A172 (cell line): ENCODE measurements at places on chromosomes 3 and 15.

- no peak for DNase-seq
These were observed 35.1 kb downstream of the EAF1 start for GRCh38 chr3:15462451-15462850.

DNA sequence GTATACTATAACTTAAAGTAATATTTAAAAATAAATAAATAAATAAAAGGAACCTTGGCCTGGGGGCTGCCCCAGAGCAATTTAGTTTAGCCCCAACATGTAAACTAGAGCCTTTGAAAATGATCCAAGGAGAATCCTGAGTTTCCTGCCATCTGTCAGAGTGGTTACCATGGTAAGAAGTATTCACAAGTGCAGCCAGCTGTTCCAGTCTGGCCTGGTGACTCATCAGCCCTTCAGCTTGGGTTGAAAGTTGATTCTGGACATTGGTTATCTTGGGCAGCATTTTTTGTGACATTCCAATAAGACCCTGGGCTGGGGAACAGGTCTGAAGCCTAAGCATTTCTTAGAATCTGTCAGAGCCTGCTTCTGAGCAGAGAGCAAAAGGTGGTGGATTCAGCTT, 72.7 kb upstream of the LRTM1 start:
- peak; percentile 87 for DNase-seq

DNA sequence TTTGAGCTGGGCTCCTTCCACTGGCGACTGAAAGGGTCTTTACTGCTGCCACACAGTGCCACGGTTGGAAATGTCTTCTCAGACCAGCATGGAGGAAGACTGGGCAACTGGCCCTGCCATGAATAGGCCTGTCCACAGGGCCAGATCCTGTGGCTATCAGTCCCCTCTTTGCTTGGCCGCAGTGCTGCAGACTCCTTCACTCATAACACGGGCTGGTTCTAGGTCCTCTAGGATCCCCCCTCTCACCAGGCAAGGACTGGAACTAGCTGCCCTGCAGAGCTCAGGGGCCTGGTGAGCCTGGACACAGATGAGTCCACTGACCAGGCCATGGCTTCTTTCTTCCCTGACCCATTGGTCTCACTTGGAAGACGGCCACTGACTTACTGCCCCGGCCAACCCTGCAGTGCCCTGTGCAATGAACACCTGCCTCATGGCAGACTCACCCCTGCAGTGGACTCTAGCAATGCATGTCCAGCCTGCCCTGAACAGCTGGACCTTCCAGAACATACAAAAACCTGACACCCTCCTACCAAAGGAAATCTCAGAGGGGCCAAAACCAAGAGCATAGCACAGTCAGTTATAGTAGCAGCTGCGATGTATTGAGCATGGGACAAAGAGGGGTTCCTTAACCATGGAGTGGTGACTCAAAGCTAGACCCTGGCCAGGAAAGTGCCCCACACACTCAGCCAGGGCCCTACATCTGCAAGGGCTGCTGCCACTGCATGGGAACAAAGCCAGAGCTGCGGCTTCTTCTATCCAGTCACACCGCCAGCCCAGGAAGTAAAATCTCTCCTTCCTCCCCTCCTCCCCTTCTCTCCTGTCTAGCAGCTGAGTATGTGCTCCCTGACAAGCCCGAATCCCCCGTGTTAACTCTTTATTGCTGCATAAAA, 72.1 kb upstream of the ITGA11 start:
- peak; percentile 57 for DNase-seq

- no peak for DNase-seq
These were observed 28.1 kb upstream of the CTDSPL start for GRCh38 chr3:37833302-37834186.

GRCh38 chr3:158911586-158911985, 109.7 kb downstream of the MFSD1 start:
- DNase-seq = no peak

DNA sequence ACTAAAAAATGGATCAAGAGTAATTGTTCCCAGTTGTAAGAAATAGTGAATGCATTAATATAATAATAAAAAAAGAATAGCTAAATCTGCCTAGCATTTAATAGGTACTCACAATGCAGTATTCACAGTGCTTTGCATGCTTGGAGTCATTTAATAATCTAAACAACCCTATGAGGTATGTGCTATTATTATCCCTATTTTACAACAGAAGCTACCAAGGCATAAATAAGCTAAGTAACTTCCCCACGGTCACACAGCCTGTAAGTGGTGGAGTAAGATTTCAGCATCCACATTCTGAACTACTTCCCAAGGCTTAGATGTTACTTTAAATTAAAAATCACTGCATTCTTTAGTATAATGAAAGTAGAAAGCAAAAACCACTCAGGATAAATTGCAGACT, 102.9 kb downstream of the PLCH1 start:
- DNase-seq = no peak
